ENCODE measurements at places on chromosomes 13 and 19. TPM values are rescaled to one million over a fixed set of nuclear protein-coding genes. Genes with fewer than 3 reads are reported as not detected.

ZNF573 gene
- 4.4 TPM for total RNA-seq

- no peak for DNase-seq
Measured at GRCh38 chr13:51612867-51613266, 28.6 kb downstream of the WDFY2 start.

CAMSAP3 gene
- 7.5 TPM for total RNA-seq

GIPC3 gene
- total RNA-seq: not detected

- DNase-seq: no peak
Measured at GRCh38 chr13:102556806-102557205, 40.0 kb upstream of the TPP2 start.

DNA sequence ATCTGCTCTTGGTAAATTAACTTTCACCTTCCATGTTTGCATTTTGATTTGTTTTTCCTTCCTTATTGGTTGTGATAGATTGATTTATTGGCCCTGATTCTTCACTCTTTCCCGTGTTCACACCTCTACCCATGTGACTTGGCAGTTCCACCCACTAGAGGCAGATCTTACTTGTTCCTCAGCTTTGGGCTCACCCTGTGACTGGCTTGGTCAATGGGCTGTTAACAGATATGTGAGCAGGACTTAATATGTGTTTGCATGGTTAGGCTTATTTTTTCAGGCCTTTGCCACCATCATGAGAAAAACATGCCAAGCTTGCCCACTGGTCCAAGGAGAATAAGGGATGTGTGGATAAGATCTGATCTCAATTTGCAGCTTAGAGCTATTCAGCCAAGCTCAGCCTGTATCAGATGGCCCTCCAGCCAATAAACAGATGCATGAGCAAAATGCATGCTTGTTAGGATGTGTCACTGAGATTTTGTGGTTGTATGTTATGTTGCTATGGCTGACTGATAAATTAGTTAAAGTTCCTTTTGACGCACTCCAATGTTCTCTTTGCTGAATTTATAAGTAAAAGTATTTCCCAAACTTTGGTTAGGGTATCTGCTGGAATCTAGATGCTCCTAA is 48.0 kb downstream of the RGCC start:
- peak; percentile 85 for DNase-seq

DNA sequence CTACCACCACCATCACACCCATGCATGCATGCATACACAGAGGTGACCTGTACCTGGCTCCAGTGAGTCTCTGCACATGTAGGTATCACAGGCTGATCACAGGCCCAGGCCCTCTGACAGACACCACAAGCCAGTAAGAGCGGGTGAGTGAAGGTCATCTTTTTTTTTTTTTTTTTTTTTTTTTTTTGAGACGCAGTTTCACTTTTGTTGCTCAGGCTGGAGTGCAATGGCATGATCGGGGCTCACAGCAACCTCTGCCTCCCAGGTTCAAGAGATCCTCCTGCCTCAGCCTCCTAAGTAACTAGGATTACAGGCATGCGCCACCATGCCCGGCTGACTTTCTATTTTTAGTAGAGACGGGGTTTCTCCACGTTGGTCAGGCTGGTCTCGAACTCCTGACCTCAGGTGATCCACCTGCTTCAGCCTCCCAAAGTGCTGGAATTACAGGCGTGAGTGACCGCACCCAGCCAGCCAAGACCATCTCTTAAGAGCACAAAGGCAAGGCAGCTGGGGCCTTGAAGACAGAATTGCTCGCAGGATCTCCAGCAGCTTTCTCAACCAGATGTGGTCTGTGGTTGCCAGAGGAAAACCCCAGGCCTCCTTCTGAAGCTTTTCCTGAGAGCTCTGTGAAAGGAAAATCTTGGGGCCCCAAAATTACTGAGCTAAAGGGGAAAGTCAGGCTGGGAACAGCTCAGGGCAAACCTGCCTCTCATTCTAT is 3.2 kb upstream of the NKG7 start:
- no peak for DNase-seq

DNA sequence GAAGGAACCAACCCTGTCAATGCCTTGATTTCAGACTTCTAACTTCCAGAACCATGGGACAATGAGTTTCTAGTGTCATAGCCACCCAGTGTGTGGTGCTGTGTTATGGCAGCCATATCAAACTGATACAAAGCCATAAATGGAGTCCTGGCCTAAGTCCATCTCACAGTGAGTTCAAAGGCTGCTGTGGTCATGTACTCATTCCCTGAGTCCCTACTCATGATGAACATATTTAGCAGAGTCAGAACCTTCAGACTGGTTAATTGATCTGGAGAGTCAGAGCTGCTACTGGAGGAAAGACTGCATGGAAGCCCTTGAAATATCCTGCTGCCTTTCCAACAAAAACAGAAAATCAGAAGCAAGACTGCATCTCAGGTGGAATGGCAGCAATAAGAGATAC is 39.2 kb upstream of the CSNK1A1L start:
- DNase-seq: no peak

REXO1 gene
- 23.8 TPM for total RNA-seq

DNA sequence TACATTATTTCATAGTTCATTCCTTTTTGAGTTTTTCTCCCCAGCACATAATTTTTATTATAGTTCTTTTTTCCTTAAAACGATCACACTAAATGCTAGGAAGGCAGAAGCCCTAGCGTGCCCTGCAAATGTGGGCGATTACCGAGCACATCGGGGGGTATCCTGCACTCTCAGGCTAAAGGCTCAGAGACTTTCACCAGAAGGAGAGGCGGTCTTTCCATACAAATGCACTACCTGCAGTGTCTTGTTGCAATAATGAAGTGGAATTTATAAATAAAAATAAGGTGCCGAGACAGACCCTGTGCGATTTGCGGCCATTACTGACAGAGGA is 29.3 kb upstream of the SPACA7 start:
- DNase-seq: no peak

DNA sequence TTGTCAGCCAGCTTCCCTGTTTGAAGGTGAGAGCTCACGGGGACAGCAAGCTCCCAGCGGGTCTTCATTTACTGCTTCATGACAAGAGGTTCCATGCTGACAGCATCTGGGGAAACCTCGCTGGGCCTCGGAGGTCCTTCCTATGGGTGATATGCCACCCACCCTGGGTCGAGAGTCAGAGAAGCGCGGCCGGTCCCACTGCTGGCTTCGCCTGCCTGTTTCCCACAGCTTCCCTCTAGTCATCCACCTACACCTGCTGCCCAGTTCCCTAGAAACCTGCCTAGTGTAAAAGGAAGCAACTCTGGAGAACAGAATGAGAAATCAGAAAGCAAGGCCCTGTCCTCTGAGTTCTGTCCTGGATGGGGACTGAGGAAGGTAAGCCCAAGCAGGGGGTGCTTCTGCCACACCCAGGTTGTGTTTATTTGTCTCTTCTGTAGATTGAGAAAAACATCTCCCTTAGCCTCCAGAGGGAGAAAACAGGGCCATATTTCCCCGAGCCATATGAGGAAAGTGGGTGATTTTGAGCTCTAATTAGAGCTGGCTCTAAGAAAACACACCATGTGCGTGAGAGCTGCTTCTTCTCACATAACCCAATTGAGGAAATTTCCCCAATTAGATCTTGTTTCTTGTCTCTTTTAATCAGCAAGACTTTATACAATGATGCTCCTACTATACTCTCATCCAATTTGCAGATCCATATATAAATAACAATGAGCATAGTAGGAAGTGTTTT is 504.3 kb downstream of the IRS2 start:
- DNase-seq: no peak

DNA sequence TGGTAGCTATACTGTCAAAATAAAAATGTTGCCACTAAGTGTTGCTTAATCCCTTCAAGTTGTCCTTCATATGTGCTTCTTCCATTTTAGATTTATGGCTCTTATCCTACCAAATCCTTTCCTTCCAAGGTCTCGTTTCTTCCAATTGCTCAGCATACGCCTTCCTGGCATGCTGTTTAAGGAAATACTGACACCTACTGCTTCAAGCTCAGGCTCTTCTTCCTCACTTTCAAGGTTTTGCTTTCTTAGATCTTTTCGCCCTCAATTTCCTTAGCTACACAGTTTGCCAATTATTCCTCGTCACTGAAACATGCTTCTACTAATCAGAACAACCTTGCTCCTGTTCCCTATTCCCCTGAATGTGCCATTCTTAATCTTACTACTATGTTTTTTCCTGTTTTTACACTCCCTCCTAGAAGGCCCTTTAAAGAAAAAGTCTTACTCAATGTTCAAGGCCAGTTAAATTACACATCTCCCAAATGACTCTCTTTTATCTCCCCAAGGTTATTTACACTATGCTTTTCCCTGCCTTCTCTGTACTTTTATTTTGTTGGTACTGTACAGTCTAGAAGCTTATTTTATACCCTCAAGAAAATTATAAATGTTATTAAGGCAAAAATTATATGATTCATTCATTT is 343.1 kb downstream of the MZT1 start:
- peak; percentile 36 for DNase-seq

DNA sequence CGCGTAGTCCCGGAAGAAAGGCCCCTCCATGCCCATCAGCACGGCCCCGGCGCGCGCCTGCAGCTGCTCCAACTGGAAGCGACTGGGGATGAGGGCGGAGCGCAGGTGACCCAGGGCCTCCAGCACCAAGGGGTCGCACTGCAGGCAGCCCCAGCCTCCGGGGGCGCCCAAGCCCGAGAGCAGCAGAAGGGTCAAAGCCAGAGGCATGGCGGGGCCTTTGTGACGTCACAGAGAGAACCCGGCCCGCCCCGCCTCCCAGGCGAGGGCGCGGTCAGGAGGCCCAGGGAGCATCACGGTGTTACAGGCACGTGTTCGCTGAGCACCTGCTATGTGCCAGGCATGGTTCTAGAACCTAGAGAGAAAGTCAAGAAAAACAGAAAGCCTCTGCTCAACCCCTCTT is at the start of gene IZUMO2:
TSS of gene IZUMO2 (minus strand) at position 294 of the 400 bp plus-strand sequence. CDS start at position 207, 87 bp downstream.
- DNase-seq: no peak

DNA sequence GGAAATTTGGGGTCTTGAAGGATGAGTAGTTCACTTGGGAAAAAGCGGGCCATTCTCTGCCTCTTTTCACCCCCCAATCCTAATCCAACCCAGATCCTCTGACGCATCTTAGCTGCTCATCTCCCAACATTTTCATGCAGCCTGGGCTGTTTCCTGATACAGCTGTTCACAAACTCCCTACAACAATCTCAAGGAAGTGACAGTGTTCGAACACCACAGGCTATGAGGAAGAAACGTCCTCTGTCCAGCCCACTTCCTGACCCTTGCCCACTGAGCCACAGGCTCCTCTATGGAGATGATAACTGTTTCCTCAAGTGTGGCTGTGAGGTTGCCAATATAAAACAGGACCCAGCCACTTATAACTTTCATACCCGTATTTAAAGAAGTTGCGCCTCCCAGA is 16.2 kb downstream of the LMTK3 start:
- no peak for DNase-seq

TMEM255B gene
- 0.95 TPM for total RNA-seq

DNA sequence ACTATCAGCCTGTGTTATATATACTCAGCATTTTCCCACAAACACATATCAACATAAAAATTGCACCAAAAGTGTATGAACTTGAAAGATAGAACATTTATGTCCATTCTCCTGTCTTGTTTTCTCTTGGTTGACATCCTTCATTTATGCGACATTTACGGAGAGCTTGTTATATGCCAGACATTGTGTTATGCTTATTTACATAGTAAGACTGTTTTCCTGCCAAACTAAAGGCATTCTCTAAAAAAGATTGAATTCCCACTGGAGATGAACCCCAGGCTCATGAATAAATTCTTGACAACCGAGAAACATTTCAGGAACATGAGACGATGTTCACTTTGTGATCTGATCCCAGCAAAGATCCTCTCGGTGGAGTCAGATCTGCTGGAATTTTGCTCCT is 131.0 kb downstream of the RAP2A start:
- DNase-seq: no peak

DNA sequence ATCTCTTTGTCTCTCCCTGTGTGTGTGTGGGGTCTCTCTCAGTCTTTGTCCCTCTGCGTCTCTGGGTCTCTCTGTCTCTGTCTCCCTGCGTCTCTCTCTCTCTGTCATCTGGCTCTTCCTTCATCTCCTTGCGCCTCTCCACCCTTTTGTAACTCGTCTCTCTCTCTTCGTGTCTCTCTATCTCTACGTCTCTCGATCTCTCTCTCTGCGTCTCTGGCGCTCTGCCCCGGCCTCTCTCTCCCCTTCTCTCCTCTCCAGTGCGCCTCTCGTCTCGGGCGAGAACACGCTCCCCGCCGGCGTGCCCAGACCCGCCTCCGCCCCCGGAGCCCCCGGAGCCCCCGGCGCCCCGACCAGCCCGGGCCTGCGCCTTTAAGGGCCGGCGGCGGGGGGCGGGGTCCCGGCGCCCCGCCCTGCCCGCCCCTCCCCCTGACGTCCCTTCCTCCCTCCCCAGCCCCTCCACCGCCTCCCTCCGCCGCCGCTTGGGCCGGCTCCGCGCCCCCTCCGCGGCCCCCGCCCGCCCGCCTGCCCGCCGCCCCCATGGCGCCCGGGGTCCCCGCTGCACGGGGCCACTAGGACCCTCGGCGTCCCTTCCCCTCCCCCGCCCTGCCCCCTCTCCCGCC is at the start of gene MARK4:
TSS of gene MARK4 (plus strand) at position 440 of the 620 bp plus-strand sequence. CDS start 318 bp downstream, outside the sequence.
- peak; percentile 50 for DNase-seq

DNA sequence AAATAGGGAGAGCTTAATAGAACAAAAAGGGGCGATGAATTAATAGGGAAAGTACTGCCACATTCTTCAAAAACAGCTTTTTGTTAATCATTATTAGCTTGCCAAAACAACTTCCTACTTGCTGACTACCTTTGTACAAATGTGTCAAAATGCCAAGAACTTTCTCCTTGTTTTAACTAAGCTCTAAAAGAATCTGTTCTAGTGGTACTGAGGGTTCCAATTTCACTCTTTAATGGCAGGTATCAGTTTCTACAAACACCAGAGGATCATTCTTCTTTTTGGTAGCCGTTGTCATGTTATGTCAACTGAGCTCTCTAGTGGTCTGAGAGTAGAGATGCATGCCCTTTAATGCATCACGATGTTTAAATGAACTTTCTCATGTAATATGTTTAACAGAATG is 29.4 kb upstream of the FBXL3 start:
- DNase-seq: no peak

DNA sequence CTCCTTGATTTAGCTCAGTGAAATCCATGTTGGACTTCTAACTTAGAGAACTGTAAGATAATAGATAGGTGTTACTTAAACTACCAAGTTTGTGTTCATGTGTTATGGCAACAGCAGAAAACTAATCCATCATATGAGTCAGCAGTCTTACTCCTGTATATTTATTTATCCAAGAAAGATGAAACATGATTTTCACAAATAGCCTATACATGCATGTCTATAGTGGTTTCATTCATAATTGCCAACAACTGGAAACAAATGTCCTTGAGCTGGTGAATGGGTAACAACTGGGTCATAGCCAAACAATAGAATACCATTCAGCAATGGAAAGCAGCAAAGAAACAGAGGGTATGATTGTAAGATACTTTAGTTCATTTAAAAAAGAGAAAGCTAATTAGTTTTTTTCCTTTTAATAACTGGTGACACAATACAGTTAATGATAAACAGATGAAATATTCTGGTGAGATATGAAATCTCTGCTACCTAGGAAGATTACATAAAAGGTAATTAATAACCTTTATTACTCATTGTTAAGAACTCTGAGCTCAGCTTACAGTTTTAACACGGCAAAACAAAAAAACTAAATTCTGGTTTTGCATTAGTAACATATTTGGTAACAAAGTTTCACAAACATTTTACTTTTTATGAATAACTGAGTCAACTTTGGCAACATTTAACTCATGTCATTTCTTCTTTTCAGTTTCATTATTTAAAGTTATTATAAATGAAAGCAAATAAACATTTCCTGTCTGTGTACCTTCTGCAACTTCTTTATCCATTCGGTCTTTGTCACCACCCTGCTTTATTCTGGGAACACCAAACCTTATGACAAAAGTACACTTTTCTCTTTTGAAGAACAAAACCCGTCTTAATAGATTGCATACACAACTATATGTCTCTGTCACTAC is 181.3 kb downstream of the LIG4 start:
- peak; percentile 8 for DNase-seq

RABAC1 gene
- total RNA-seq: 188 TPM
